ENCODE measurements at places on chromosomes 3 and 15.

DNA sequence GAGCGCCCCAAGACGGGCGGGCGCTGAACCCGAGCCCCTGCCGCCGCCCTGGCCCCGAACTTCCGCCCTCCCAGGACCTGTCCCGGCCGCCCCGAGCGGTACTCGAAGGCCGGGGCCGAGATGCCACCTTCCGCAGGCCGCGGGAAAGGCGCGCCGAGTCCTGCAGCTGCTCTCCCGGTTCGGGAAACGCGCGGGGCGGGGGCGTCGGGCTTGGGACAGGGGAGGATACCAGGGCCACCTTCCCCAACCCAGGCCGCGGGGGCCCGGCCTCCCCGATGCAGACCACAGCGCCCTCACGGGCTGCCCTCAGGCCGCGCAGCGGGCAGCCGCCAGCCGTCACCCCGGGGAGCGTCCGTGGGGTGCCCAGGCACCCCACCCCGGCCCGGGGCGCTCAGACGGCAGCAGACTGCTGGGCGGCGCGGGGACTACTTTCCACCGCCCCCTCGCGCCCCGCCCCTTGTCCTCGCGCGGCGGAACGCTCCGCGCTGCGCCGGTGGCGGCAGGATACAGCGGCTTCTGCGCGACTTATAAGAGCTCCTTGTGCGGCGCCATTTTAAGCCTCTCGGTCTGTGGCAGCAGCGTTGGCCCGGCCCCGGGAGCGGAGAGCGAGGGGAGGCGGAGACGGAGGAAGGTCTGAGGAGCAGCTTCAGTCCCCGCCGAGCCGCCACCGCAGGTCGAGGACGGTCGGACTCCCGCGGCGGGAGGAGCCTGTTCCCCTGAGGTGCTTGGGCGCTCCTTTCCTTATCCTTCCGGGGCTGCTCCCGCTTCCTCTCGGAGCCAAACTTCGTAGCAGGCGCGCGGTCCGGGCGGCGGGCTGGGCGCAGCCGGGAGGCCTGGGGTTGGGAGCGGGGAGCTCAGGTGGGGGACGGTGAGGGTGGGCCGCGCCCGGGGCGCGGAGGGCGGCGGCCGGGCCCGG, at the start of gene CTNNB1:
Gene CTNNB1, plus strand, starts transcription at position 556 of the 916 bp plus-strand sequence. CDS start 24,564 bp downstream, outside the sequence.
- DNase-seq: peak; percentile 91

DNA sequence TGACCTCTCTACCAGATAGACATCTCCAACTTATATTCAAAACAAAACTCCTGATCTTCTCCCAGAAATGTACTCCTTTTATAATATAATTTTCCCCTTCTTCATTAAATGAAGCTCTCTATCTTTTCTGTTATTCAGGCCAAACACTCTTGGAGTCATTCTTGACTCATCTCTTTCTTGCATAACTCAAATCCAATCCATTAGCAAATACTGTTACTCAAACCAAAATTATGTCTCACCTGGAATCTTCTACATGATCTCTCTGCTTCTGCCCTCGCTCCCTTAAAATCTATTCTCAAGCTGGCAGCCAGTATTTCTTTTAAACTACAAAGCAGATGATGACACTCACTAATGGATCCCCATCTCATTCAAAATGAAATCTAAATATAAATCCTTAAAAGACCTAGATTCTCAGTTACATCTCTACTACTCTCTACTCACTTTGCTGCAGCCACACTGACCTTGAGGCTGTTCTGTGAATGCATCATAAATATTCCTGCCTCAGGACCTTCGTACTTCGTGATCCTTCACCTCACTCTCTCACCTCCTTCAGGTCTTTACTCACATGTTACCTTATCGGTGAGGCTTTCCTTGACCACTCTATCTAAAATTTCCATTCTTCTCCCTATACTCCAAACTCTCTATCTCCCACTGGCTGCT, 160.9 kb downstream of the TBC1D5 start:
- no peak for DNase-seq

GRCh38 chr3:172089250-172089649, 49.9 kb downstream of the FNDC3B start:
- no peak for DNase-seq

GRCh38 chr3:99960941-99961340, 143.3 kb downstream of the CMSS1 start:
- no peak for DNase-seq

DNA sequence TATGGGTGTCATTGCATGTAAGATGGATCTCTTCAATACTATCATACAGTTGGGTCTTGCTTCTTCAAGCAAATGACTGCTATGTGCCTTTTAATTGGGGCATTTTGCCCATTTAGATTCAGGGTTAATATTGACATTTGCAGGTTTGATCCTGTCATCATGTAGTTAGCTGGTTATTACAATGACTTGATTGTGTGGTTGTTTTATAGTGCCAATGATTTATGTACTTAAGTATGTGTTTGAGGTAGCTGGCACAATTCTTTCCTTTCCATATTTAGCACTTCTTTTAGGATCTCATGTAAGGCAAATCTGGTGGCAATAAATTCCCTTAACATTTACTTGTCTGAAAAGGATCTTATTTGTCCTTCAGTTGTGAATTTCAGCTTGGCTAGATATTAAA, 267.5 kb downstream of the VGLL3 start:
- no peak for DNase-seq

DNA sequence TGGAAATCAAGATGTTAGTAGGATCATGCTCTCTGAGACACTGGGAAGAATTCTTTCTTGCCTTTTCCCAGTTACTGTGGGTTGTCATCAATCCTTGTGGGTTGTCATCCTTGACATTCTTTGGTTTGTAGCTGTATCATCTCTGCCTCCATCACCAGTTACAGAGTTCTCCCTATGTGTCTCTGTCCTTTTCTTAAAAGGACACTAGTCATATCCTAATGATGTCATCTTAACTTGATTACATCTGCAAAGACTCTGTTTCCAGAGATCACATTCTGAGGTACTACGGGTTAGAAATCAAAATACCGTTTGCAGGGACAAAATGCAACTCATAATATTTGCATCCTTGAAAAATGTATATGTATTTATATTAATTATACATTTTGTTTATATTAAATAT, 500.4 kb downstream of the ZBBX start:
- DNase-seq: no peak

DNA sequence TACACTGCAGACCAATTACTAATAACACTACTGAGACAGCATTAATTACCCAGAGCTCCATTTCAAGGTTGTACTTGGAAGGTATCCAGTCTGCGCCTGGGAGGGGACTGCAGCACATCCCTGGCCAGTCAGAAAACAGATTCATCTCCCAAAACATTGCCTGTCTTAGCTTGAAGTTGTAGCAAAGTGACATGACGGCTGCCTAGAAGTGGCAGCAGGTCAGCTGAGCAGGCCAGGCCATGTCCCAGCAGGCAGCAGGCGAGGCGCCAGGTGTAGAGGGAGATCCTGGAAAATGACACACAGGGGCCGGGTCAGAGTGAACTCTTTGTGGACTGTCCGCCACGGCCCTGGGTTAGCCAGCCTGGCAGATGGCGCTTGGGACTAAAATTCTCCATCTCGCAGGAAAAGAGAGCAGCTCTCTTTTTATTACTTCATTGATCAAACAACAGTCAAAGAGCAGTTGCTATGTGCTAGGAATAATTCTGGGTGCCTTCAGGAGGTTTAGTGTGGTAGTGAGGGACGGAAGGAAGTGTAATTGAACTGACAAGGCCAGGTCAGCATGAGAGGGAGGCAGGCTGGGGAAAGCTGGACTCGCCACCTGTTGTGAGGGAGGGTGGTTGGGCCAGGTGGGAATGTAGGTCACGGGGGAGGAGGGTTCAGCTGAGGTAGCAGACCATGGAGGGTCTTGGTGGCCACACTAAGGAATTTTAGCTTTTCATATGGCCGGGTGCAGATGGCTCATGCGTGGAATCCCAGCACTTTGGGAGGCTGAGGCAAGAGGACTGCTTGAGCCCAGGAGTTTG, 1.3 kb upstream of the MAP6D1 start:
- no peak for DNase-seq

DNA sequence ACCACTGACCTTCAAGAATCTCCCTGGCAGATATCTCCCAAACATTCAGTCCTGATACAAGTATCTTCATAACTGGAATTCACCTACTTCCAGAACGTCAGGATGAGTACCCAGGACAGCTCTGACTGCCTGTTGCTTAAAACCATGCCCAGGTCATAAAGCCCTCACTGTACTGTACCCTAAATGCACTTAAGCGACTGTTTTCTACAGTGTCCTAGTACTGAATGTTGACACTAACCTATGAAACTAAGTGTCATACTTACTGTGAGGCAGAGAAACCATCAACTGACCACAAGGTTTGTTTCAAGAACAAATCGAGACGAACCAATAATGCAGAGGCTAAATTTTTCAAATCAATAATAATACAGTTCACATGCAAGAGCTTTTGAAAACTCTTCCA, 178.7 kb upstream of the NSMCE3 start:
- DNase-seq: no peak

GRCh38 chr3:46936733-46937250, 39.8 kb downstream of the CCDC12 start:
- no peak for DNase-seq

DNA sequence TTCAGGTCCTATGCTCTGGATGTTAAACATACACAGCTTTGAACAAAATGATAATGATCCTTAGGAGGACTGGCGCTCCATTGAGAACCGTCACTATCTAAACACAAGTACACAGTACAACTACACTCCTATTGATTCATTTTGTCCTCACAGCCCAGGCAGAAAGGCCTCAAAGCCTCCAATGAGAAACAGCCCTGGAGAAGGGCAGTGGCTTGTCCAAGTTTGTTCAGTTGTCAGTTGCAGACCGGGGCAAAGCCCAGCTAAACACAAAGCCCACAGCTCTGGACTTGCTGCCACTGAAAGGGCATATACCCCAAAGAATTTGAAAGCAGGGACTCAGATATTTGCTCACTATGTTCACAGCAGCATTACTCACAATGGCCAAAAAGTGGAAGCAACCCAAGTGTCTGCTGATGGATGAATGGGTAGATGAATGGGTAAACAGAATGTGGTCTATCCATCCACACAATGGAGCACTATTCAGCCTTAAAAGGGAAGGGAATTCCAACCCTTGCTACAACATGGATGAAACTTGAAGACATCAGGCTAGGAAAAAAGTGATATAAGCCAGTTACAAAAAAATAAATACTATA, 34.7 kb downstream of the NUP210 start:
- DNase-seq: no peak

DNA sequence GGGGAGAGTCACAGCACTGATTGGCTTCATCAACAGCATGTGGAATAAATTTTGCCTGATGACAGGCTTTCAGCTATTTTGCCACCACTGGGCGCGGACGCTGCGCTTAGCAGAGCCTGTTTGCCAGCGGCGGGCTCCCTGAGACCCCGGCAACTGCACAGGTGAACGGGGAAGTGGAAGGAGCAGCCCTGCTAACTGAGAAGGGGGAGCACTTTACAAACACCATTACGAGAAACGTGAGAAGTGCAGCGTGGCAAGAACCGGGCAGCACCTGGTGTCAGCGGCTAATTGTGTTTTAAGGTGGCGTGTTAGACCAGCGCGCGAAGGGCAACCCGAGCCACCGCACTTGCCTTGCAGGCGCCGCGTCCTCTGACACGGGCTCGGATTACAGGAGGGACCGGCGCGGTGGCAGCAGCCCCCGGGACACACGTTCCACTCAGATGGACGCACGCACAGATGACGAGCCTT, 307.8 kb upstream of the ARRDC4 start:
- DNase-seq: no peak

- DNase-seq: no peak
Observed at GRCh38 chr15:48052946-48053345, 67.8 kb upstream of the SLC24A5 start.

- DNase-seq: no peak
Observed at GRCh38 chr3:54988302-54988837, 60.5 kb upstream of the LRTM1 start.

DNA sequence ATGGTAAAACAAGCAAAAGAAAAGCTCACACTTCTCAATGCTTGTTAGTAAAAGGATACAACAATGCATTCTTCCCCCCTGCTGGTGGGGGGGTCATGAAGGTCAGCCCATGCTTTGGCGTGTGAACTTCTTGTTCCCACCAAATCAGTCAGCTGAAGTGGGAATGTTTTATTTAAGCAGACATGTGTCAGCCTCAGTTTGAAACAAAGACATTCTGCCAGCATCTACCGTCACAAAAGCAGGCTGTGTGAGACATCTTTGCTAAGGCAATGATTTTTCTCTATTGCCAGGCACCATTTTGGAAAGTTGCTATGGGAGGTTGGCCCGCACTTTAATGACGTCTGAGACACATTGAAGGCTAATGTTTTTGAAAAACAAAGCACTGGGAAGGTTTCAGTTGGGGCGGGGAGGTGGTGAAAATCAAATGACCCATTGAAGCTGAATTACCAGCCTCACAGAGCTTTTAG, 206.6 kb downstream of the TLE3 start:
- DNase-seq: no peak

DNA sequence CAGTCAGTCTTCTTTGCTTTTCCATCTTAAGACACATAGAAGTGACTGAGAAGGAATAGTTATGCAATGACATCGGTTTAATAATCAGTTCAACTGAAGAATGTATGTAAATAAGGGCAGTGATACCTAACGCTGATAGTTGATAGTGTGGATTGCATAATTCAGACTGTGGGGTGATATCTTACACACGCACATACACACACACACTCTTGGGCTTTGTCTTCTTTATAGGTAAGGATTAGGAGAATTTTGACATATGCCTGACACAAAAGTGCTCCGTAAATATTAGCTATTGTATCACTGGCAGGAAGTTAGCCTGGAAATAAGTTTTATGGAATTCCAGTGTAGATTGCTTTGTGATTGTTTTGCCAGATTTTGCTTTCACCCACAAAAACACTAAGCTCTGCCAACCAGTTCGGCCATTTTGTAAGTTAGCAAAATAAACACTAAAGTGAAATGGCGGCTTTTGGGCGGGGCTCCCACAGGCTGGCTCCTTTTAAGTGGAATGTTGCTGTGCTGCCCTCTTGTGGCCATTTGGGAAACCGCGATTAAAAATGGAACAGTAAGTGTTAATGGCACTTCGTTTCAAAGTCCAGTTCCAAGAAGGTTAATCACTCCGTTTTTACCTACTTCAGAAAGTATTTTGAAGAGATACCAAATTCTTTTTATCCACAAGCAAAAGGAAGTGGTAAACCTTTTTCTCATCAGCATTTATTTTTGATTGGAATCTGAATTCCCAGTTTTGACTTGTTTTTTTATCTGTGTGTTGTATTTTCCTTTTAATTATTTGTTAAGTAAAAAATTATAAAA, 17.7 kb downstream of the CHD2 start:
- peak; percentile 95 for DNase-seq
